NCI-H2029 treated with DMSO at 0.1 percent for 48 hours (cell line): ENCODE measurements at places on chromosomes 2 and 18.

DNA sequence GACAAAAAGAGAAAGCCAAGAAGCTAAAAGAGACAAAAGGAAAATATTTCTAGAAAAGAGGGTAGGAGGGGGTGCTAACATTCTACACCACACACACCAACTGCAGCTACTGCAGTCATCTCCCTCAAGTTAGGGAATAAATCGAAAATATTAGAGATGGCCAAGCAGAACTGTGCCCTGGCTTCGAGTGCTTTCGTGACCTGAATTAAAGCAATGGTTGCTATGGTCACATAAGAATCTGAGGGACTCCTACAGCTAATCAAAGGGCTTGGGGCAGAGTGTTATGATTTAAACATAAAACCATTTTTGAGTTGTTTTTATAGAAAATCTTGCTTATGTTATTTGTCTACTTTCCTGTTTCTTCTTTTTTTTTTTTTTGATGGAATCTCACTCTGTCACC, 159.6 kb upstream of the HNRNPA3 start:
- no peak for DNase-seq

DNA sequence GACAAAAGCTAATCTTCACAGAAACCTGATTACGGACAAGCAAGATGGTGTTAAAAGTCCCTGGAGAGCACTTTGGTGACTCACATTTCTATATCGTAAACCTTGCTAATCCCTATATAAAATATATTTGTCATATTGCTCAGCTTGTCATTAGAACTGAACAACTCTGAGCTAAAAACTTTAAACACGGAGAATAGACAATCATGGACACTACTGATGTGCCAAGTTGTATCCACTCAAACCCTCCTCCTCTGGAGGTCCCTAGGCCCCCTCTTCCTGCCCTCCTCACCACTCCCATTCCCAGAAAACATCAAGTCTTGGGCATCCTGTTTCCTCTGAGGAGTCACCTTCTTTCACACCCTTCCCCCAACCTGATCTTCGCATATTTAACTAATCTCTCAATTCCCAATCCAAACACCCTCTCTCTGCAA, 138.7 kb upstream of the PID1 start:
- no peak for DNase-seq

DNA sequence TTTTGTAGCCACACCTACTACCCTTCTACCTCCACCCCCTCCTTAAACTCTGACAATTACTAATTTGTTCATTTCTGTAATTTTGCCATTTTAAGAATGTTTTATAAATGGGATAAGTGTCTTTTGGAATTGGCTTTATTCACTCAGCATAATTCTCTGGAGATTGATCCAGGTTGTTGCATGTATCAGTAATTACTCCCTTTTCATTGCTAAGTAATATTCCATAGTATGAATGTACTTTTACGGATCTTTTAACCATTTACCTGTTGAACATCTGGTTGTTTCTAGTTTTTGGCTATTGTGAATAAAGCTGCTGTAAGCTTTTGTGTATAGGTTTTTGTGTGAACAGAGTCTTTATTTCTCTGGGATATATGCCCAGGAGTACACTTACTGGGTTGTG, 4.1 kb downstream of the GALNT1 start:
- DNase-seq: no peak

GRCh38 chr2:59885541-59885940, 667.9 kb downstream of the BCL11A start:
- no peak for DNase-seq

DNA sequence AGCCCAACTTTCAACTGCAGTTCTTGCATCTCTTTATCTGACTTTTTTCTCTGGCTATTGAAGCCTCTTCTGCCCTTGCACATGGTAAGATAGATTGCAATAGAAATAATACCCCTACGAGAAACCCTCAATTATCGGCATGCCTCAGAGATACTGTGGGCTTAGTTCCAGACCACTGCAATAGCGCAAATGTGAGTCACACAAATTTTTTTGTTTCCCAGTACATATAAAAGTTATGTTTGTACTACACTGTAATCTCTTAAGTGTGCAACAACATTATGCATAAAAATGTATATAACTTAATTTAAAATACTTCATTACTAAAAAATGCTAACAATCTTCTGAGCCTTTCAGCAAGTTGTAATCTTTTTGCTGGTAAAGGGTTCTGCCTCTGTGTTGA, 124.7 kb downstream of the PDE1A start:
- no peak for DNase-seq

GRCh38 chr18:31648966-31649429, 35.4 kb downstream of the B4GALT6 start:
- no peak for DNase-seq

DNA sequence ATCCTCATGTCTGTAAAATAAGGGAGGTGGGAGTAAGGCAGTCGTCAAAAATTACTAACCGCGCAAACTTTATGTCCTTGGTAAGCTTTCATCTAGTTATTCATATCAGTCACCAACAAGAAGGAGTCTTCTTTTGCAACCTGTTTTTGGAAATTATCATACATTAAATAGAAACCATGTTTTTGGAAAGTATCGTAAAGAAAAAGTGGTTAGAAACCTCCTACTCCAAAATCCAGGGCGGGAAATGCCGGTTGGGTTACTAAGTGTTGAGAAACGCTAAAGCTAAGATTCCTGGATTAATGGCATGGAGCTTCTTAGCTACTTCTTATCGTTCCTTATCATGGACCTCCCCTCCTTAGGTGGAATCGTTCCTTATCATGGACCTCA, 778 bp downstream of the BBS5 start:
- DNase-seq: no peak

GRCh38 chr2:109415581-109416013, 198.2 kb downstream of the SEPTIN10 start:
- DNase-seq: no peak

DNA sequence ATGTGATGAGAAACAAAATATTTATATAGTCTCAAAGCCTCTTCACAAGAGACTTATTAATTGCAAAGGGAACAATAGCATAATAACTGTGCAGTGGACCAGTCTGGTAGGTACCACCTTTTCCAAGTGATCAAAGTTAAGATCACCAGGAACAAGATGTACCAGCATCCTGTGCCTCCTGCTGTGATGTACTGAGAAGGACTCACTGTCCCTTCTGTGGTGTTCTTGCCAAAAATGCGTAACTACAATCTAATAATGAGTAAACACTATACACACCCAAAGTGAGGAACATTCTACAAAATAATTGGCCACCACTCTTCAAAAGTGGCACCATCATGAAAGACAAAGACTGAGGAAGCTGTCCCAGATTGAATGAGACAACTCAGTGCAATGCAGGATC, 14.5 kb downstream of the GNLY start:
- DNase-seq: no peak

DNA sequence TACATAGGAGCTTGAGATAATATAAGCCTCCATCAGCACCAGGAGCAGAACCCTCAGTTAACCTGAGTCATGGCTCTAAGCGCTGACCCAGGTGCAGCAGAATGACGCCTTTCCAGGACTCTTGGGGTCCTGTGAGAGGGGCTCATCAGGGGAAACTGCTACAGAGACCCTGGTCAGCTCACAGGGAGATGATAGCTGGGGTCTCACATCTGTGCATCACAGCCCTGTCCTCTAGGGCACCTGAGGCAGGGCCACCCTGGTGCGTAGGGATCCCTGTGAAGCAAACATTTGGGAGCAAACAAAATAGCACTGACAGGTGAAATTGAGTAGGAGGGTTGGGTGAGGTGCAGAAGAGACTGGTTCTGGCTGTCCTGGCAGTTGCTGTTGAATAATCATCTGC, 219.2 kb downstream of the SH3RF3 start:
- no peak for DNase-seq

DNA sequence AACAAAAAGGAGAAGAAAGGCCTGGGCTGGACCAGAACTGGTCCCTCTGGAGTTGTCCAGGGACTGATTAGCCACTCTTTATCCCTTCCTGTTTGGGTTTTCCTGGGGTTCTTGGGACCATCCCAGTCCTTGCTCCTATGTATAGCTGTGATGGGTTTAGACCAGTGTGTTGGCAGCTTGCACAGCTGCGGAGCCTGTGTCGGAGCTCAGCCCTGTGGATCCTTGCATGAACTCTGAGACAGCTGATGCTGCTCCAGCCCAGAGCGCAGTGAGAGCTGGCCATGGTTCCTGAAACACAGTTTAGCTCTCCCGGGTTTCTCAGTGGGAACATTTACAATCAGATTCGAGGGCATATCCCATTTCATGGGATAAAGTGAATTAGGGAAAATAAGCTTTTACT, 16.9 kb downstream of the IMPA2 start:
- DNase-seq: no peak

GRCh38 chr18:78953566-78953965, 26.1 kb upstream of the SALL3 start:
- no peak for DNase-seq

- DNase-seq: no peak
These were observed 811.8 kb upstream of the ACVR2A start for GRCh38 chr2:147033044-147033443.

DNA sequence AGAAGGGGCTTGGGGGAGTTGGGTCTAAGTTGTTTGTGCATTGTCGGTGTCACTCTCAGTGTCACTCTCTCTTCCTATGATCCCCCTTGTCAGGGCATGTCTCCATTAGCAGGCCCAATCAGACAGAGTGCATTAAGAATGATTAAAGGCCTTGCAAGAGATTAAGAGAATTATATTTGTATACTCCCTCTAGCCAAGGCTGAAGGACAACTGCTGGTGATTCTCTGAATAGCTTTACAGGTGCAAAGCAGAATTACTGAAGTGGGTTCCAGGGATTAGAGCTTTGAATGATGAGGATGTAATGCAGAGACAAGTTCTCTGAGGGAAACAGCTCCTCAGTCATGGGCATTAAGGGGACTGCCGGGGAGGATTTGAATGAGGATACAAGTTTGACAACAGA, 104.8 kb upstream of the LGALSL start:
- DNase-seq: no peak

DNA sequence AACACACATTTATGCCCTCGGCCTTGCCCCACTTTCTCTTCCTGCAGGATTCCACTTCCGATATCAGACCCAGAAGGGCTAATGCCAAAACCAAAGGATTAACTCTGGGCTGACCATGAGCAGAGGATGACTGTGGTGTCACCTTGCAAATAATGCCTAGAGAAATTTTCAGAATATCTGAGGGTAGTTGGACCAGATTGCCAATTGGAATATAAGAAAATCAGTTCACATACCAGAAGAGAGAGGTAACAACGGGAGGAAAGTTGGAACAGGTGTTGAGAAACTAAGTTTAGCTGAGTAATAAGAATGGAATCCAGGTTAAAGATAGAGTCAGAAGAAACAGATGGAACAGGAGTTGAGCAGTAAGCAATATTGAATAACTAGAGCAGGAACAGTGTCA, 232.7 kb upstream of the UBE2E3 start:
- no peak for DNase-seq

GRCh38 chr18:75915941-75916623, 488.6 kb upstream of the SMIM21 start:
- DNase-seq: no peak

- no peak for DNase-seq
These were observed 463.9 kb downstream of the STK39 start for GRCh38 chr2:167783261-167784083.
